ENCODE measurements at places on chromosomes 13 and 19. TPM values are rescaled to one million over a fixed set of nuclear protein-coding genes. Genes with fewer than 3 reads are reported as not detected.

- H3K4me1 ChIP-seq, result no peaks in the 10 kb centered on the region
- no peak for DNase-seq
- H3K27ac ChIP-seq, result no peak overlapping the region
- no peak overlapping the region for H3K4me3 ChIP-seq
These were observed 1.7 kb downstream of the TUBA3C start for GRCh38 chr13:19179916-19180315.

The TUBB4A gene
- 0.58 TPM for total RNA-seq

The SMIM24 gene
- not detected for total RNA-seq

The CIC gene
- total RNA-seq, result 76.7 TPM

DNA sequence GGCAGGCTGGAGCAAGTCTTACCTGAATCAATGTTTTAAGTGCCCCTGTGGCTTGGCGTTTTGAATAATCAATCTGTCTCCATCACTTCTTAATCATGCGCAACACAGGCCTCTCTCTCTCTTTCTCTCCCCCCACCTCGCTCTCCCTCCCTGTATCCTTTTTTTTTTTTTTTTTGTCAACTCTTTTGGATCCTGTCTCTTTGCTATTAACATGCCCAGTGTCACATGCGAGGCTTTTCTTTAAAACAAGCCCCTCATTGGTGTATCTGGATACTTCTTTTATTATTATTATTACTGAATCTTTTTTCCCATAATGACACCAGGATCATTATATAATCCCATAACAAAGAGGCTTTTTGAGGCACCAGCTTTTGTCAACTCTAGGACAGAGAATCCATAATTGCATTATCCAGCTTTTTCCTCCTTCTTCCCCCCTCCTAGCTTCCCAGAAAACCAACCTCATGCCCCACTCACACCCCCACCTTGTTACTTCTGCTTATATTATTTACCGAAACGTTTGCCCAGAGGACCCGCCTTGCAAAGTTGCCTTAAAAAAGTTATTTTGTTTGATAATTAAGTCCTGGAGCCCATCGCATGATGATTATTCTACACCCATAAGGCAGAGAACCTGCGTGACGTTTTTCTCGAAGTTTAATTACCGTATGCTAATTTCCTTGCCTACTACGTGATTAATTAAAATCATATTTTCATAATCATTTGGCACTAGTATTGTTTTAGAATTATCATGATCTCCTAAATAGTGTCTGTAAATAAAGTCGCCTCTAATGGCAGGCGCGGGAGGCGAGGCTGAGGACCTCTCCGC is 148.1 kb upstream of the ZNF536 start:
- peaks cover 28% of the 10 kb centered on the region for H3K4me1 ChIP-seq
- DNase-seq, result no peak
- H3K27ac ChIP-seq, result no peak overlapping the region
- H3K27me3 ChIP-seq, result peaks cover 72% of the 10 kb centered on the region
- H3K4me3 ChIP-seq, result no peak overlapping the region

DNA sequence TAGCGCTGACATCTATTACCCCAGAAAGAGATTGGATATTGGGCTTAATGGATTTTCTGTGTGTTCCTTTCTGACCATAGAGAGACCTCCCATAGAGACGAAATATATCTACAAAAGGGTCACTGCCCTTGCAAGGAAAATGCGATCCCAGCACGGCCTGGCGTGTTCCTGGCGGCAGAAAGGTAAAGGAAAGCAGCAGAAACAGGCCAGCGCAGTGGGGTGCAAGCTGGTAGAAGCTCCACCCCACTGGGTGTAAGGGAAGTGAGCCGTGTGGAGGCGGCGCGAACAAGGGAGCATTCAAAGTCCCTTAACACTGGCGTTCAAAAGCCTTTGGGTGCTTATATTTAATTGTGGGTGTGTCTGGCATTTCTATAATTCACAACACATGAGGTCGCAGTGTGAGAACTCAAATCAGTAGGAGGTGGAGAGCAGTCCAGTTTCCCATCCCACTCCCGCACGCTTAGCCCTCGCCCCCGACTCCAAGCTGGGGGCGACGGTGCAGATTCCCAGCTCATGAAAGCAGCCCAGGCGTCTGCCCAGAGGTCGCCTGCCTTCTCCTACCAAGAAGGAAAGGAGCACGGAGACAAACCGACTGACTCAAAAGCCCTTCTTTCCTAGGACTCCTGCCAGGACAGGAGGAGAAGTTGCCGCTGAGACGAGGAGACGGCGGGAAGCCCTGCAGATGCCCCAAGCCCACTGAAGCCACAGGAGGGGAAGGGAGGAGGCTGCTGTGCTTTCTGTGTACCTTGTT is 478.4 kb downstream of the FOXO1 start:
- H3K4me3 ChIP-seq, result no peak overlapping the region
- no peak overlapping the region for H3K27ac ChIP-seq
- DNase-seq, result no peak
- no peaks in the 10 kb centered on the region for H3K36me3 ChIP-seq

- DNase-seq, result no peak
- peak overlapping the region; percentile 94 for H3K27ac ChIP-seq
- no peaks in the 10 kb centered on the region for H3K27me3 ChIP-seq
- peak overlapping the region; percentile 59 for H3K4me3 ChIP-seq
These were observed 27.5 kb upstream of the UBE2L5 start for GRCh38 chr13:30394751-30395191.

The DAND5 gene
- not detected for total RNA-seq

The PEAK3 gene
- 4.5 TPM for total RNA-seq

DNA sequence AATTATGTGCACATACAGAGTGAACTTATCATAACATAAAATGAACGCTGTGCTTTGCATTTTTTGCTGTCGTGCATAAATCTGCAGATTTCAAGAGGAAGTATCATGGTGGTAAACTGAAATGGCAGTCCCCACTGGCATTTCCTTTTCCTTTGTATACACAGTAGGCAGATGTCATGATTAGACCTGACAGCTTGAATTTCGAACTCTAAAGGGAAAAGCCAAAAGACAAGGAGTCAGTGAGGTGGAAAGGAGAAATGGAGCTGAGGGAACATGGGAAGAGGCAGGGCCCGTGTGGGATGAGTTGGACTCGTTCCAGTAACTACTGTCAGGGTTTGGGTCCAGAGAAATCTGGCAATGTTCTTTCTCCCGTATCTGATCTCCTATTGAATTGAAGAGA is 454.1 kb upstream of the SGCG start:
- no peak overlapping the region for H3K27ac ChIP-seq
- no peaks in the 10 kb centered on the region for H3K4me1 ChIP-seq
- DNase-seq, result no peak
- no peaks in the 10 kb centered on the region for H3K36me3 ChIP-seq
- H3K27me3 ChIP-seq, result no peaks in the 10 kb centered on the region
- no peak overlapping the region for H3K4me3 ChIP-seq

- peaks cover 26% of the 10 kb centered on the region for H3K36me3 ChIP-seq
- H3K27ac ChIP-seq, result no peak overlapping the region
- no peaks in the 10 kb centered on the region for H3K4me1 ChIP-seq
- H3K4me3 ChIP-seq, result no peak overlapping the region
- H3K27me3 ChIP-seq, result no peaks in the 10 kb centered on the region
These were observed 24.2 kb downstream of the ZNF829 start for GRCh38 chr19:36891768-36892357.

The CCL25 gene
- not detected for total RNA-seq

The SLITRK5 gene
- total RNA-seq, result 0.09 TPM

- no peaks in the 10 kb centered on the region for H3K36me3 ChIP-seq
- no peak overlapping the region for H3K27ac ChIP-seq
- no peaks in the 10 kb centered on the region for H3K27me3 ChIP-seq
- peaks cover 3% of the 10 kb centered on the region for H3K4me1 ChIP-seq
- no peak overlapping the region for H3K4me3 ChIP-seq
These were observed 51.2 kb upstream of the SHKBP1 start for GRCh38 chr19:40525234-40526051.

All from upper lobe of right lung (tissue), 1 donor.